Gastroesophageal sphincter (tissue), 4 donors: ENCODE measurements at places on chromosomes 11 and 22.

DNA sequence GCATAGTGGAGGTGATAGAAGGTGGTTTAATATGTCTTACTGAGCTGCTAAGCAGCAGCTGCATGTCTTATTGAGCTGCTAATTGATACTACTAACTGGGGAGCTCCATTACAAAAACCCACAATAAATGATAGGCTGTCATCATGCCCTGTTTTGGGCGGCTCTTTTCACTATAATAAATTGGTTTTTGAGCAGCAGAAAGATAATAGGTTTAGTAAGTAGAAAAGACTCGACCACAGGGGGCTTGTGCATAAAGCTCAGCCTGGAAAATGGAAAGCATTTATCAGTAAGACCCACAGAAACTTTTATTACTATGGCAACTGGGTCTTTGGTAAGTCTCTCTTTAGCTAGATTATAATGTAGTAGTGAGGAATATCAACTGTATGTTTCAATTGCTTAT, 117.6 kb downstream of the LDLRAD3 start:
- ATAC-seq = no peak

- ATAC-seq = no peak
These were observed 5.2 kb upstream of the PTGDR2 start for GRCh38 chr11:60860943-60861342.

- no peak for ATAC-seq
These were observed 102.4 kb upstream of the FSHB start for GRCh38 chr11:30128269-30128932.

DNA sequence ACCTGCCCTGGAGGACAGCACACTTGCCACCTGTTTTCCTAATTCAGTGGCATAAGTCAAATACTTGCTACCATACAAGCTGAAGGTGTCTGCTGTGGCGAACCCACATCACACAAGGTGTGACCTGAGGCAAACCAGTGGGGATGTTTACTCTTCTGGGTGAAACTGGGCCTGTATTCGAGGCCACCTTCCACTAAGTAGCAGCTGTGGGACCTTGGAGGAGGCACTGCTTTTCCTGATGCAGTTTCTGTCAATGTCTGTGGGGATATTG, 927.4 kb downstream of the BRD1 start:
- ATAC-seq = no peak

DNA sequence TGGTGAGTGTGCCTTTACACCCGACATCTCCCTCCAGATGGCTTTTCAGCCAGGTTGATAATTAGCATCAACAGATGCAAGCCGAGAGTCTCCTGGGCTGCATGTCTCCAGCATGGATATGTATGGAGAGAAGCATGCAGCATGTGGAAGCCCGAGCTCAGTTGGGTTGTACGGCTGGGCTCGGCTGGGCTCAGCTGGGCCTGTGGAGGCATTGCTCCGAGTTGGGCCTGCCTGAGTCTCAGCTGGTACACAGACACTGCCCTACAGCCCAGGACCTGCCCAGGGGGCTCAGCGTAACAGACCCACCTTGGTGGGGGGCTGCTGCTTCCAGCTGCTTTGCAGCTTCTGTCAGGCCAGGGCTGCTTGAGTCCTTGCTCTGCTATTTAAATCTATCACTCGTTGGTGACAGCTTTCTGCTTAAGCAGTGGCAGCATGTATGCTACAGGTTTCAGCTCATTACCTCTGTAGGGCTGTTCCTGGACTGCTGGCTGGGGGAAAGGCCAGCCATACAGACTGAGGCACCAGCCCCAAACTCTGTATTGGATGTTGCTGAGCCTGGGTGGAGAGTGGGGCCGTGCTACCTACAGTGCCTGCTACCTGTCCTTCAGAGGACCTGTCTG, 115.5 kb downstream of the TEAD1 start:
- peak; percentile 43 for ATAC-seq

DNA sequence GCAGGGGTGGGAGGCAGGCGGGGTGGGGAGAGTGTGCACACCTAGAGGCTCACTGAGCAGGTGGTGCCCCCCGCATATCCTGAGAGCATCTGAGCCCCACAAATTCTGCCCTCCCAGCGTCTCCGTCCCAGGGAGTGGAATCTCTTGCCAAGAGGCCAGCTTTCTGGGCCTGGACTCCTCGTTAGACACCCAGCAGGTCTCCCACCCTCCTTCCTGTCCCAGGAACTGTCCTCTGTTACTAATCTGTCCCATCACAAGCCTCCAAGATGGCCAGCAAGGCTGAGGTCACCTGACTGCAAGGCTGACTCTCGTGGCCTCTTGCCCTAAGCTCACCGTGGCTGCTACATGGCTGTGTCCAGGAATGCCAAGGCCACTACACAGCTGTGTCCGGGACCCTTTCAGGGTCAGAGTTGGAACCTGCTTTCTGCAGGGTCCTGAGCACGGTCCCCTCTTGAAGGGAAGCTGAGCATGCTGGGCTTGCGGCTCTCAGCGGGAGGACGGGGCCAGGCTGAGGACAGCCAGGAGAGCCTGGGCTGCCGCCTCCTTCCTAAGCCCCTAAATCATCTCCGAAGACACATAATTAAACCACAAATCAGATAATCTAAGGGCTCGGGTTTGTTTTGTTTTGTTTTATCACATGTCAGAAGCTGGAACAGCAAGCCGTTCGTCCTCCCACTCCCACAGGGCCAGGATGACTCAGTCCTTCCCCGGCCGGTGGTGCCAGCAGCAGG, 1327.3 kb downstream of the TBC1D22A start:
- ATAC-seq = peak; percentile 78

DNA sequence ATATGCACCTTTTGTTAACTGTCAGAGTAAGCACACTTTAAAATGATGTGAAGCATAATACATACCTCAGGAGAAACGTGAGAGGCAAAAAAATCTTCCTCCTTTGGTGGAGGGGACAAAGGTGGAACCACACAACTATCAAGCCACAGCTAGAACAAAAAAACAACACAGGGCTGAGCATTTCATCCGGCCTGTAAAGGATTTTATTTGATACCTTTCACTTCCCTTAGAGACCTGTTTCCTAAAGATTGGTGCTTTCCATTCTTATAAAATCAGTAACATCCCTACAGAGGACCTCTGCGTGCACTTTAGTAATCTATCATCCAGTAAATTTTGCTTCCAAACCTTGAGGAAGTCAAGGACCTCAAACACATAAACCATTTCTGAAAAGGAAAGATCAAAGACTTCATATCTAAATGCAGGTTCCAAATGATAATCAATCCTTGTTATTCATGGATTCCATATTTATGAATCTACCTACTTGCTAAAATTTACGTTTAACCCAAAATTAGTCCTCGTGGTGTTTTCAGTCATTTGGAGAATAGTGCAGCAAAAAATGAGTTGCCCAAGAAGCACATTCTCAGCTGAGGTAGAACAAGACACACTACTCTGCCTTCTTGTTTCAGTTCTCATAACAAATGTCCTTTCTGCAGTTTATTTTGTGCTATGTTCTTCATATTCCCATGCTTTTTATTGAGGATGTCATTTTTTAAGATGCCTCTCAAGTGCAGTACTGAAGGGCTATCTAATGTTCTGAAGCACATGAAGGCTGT, 22.7 kb downstream of the ARFGAP3 start:
- ATAC-seq = no peak

GRCh38 chr22:47086596-47087248, 324.3 kb downstream of the TBC1D22A start:
- no peak for ATAC-seq

- no peak for ATAC-seq
These were observed 59.1 kb upstream of the ANO5 start for GRCh38 chr11:22133776-22134175.

DNA sequence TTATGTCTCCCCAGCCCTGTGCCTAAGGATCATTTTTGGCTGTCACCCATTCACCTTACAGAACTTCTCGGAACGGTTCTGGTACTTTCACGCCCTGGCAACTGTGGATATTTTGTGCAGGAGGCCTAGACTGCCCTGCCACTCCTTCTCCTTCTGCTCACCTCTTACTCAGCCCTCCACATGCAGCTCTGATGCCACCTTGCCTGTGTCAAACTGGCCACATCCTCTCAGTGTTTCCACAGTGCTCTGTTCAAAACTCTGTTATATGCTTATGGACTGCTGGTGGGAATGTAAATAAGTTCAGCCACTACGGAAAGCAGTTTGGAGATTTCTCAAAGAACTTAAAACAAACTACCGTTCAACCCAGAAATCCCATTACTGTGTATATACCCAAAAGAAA, 100.8 kb upstream of the MTMR2 start:
- no peak for ATAC-seq

DNA sequence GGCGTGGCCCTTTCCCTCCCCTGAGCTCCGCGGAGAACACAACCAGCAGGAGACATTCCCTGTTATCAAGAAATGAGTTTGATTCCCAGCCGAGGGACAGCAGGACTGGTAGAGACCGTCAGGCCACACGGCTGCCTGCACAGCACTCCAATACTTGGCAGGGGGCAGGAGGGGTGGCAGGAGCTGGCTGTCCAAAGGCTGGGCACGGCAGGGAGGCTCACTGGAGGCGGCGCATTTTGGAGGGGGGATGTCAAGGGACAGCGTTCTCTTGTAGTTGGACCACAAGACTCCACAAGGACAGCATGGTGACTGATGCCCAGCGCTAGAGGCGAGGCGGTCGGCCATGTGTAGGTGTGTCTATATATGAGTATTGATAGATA, 66.7 kb upstream of the A4GALT start:
- ATAC-seq = no peak

GRCh38 chr22:22425356-22425755, 83.2 kb downstream of the ZNF280B start:
- ATAC-seq = no peak

DNA sequence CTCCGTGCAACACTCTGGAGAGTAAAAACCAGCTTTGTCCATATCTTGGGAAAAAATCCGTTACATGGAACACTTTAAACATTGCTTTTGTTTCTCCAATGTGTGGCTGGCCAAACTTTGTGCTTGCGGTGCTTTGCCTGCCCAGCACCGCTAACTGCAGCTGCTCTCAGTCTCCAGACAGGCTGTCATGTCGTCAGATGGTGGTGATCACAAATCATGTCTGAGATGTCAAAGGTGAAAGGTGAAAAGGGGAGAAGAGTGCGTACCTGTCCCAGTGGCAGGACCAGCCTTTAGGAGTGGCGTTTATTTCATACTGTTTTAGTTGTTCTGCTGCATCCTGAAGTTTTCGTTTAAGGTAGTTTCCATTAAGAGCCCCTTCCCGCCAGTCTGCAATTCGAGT, 17.1 kb upstream of the AGBL2 start:
- no peak for ATAC-seq

DNA sequence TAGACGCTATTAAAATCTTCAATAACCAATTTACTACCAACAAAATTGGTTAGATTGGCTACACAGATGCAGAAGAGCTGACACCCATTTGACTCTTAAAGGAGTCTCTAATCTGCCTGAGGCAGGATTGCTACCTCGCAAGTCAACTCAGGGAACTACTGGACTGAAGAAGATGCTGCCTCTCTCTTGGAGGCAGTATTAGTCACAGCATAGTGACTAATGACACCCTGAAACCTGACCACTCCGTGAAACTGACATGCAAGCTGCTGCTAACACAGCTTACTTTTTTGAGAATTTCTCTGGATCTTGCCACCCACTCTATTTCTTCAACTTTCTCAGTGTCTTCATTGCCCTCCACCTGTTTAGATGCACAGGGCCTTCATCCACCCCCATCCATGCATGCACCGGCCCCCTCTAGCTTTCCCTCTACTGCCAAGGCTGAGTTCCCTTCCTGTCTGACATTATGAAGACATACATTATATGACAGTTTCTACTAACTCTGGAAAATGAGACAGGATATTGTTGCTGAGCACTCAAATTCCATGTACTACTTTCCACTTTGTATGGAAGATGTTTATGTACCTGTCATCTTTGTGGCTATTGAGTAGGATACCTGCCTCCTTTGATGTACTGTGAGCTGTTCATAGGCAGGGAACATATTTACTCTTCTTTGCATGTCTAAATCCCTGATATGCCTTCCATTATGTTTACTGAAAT, 183.2 kb downstream of the MSANTD4 start:
- no peak for ATAC-seq

DNA sequence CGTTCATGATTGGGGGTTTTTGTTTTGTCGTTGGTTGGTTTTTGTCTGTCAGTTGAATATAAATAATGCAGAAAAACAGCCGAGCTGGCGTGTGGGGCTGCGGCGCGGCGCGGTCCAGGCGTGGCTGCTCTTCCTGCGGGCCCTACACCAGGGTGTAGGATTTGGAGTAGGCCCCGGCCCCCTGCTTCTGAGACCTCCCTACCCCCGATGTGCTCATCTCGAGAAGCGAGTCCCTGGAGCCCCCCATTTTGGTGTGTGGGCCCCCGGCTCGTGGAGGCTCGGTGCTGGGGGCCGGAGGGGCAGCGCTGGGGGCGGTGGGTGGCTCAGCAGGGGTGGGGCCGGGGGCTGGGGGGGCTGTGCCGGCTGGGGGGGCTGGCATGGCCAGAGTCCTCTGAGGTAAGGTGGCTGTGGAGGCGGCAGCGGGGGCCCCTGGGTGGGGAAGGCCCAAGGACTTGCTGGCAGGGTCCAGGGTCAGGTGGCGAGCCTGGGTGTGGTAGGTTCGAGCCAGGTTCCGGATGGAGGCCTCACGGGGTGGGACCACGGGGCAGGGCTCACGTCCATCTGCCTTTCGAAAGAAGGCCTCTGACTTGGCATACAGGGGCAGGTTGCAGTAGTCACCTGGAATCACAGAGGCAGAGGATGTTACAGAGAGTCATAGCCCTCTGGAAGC, 100.7 kb downstream of the CEP164 start:
- ATAC-seq = no peak

GRCh38 chr22:32802237-32802765, 796 bp downstream of the TIMP3 start:
- ATAC-seq = no peak

GRCh38 chr22:41387341-41387740, 5.6 kb downstream of the TEF start:
- no peak for ATAC-seq

DNA sequence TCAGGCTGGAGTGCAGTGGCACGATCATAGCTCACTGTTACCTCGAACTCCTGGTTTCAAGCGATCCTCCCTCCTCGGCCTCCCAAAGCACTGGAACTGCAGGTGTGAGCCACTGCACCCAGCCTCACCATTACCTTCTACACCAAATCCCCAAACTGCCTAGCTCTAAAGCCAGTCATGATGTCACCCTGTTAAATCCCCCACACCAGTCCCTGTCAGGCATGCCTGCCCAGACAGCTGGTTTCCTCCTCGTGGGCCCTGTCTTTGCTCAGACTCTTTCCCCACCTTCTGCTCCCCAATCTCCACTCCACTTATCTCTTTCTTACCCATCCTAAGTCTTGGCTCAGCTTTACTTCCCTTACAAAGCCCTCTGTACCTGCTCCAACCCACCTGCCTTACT, 12.5 kb upstream of the EXPH5 start:
- ATAC-seq = no peak

DNA sequence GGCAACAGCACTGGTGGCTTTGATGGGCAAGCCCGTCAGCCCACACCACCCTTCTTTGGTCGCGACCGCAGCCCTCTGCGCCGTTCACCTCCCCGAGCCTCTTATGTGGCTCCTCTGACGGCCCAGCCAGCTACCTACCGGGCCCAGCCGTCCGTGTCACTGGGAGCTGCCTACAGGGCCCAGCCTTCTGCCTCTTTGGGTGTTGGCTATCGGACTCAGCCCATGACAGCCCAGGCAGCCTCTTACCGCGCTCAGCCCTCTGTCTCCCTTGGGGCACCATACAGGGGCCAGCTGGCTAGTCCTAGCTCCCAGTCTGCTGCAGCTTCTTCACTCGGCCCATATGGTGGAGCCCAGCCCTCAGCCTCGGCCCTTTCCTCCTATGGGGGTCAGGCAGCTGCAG, 8.0 kb downstream of the RBM14 start:
- ATAC-seq = no peak

- ATAC-seq = no peak
These were observed 3.8 kb upstream of the CYB5R2 start for GRCh38 chr11:7677071-7677470.
